ENCODE measurements at places on chromosomes 16 and 17.

- no peak for DNase-seq
Measured at GRCh38 chr16:57514791-57515600, 21.4 kb downstream of the CCDC102A start.

GRCh38 chr16:14667347-14668266 is 26.5 kb downstream of the PLA2G10 start:
- DNase-seq, result no peak

GRCh38 chr16:16001596-16002255 is 52.3 kb downstream of the ABCC1 start:
- DNase-seq, result no peak

- no peak for DNase-seq
Measured at GRCh38 chr17:72788950-72789585, 303.4 kb downstream of the SLC39A11 start.

DNA sequence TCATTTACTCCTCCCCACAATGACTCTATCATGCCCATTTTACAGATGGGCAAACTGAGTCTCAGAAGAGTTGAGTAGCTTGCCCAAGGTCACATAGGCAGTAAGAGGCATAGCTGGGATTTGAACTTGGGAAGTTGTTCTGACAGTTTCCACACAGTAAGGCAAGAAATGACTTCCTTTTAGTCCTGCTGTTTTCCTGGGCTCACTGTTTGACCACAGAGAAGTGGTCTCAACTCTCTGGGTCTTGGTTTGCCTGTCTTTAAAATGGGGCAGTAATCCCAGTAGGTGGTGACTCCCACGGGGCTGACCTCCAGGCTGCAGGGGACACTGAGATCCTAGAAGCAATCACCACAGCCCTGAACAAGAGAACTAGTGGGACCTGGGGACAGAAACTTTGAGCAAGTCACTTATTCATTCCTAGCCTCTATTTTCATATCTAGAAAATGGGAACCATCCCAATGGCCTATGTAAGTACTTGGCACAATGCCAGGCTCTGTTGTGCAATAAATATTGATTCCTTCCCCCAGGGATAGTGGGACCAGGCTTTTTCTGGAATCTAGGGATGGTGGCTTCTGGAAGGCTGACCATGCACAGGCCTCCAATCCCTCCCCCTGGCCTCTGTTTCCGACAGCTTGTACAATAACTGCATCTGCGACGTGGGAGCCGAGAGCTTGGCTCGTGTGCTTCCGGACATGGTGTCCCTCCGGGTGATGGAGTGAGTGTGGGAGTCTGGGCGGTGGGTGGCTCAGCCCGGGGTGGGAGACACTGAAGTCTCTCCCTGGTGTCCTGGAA is 20.5 kb downstream of the DEXI start:
- DNase-seq, result no peak

DNA sequence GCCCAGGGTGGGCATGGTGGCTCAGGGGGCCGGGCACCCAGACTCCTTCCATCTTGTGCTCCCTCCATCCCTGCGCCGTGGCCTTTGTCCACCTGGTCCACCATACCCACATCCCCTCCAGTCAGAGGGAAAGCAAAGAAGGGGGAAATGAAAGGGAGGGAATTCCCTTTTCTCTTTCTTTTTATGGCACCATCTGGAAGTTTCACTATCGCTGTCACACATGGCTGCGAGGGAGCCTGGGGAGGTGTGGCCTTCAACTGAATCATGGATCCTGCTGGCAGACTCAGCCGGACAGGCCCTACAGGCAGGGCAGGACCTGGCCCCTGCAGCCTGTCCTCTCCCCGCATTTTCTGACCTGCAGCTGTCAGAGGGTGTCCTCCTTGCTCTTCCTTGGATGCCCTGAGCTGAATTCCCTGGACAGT is 6.2 kb downstream of the SLC12A3 start:
- DNase-seq, result no peak

- DNase-seq, result no peak
Measured at GRCh38 chr17:42421507-42422338, 1.3 kb downstream of the CAVIN1 start.

GRCh38 chr17:39222866-39223834 is 2.6 kb downstream of the STAC2 start:
- no peak for DNase-seq

DNA sequence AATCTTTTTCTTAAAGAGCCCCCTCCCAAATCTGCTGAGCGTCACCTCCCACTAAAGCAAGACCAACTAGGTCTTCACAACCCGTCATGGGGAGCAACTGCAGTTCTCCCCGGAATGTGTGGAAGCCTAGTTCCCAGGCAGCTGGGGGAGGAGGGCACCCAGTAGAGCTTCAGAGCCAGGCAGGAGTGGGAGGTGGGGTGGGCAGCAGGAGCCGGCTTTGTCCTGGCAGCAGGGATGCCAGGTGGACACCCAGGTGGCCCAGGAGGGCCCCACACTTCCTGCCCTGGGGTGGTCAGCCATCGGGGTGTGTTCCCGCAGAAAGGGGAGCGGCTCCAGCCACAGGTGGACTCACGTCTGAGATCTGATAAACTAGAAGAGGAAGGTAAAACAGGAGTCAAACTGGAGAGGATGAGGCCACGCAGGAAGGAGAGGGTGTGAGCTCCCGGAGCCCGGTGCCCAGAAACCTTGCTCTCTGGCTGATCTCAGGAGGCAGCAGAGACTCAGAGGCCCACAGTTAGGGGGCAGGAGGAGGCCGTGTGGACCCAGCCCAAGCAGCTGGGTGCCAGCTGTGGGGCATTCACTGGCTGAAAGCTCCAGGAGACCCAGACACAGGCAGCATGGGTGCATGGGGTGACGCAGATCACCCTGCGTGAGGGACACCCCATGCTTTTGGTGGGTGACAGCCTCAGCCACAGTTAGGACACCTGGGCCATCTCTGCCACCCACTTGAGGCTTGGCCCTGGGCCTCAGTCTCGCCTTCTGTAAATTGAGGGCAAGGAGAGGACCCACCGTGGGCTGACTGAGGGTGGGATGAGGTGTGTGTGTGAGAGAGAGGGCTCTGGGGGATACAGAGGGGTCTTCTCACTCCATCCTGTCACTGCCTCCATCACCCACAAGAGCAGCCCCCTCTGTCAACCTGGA is 260.8 kb upstream of the TNRC6C start:
- no peak for DNase-seq

GRCh38 chr16:23504453-23505179 is 5.7 kb downstream of the GGA2 start:
- DNase-seq, result peak; percentile 82

GRCh38 chr17:43411369-43411677 is 12.5 kb downstream of the ARL4D start:
- DNase-seq, result no peak

GRCh38 chr16:16101585-16101984 is 121.7 kb downstream of the ABCC6 start:
- DNase-seq, result no peak

- no peak for DNase-seq
Measured at GRCh38 chr16:16017812-16018211, 68.4 kb downstream of the ABCC1 start.

DNA sequence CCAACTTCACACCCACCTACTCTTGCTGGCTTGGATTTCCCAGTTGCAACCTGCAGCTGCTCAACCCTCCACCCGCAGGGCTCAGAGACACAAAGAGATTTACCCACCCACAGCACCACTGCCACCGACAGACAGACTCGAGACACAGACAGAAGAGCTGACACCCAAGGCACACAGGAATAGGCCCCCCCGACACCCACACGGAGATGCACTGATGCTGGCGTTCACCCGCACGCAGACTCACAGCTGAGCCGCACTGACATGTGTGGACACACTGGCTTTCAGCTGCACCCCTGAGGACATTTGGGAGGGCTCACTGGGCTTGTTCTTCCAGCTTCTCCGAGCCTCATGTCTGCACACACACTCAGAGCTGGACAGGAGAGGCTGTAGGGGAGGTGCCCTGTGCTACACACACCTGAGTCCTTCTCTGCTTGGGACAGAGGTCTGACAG is 8.2 kb downstream of the STX1B start:
- no peak for DNase-seq

- no peak for DNase-seq
Measured at GRCh38 chr16:23185656-23186055, 3.1 kb downstream of the SCNN1G start.

Measured in activated naive CD4-positive, alpha-beta T cell treated with Interleukin-2 at 50 U/mL for 16 hours (primary cell).